ENCODE measurements at places on chromosomes 7 and 10.

- DNase-seq: no peak
Measured at GRCh38 chr7:17598846-17599245, 300.4 kb downstream of the AHR start.

DNA sequence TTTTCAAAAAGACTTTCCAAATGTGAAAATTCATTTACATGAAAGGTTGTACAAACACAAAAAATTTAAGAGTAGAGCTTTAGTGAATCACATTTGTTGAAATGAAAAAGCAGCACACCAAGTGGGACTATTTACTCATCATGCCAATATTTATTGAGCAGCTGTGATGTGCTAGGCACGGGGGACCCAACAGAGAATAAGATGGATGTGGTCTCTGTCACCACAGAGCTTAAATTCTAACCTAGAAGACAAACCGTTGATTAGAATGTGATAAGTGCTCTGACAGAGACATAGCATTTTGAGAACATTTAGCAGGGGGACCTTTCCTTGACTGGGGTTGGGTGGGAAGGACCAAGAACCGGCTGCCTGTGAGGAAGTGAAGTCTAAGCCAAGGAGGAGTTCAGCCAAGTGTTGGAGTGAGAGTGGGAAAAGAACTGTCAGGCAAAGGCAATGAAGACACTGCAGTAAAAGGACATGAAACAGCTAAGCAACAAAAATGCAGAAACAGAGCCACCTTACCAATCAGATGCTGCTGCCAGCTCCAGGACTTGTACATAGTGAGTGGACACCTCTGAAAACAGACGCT is 19.1 kb downstream of the ADAM12 start:
- DNase-seq: no peak

DNA sequence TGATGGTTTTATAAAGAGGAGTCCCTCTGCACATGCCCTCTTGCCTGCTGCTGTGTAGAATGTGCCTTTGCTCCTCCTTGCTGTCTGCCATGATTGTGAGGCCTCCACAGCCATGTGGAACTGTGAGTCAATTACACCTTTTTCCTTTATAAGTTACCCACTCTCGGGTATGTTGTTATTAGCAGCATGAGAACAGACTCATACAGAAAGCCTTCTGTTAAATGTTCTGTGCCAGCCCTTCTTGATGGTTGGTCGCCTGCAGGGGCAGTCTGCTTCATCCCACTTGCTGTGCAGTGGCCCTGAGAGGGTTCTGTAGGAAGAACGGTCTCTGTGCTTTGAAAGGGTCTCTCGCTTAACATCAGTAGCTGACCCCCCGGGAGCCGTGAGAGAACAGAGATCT is 248.9 kb upstream of the IGFBP3 start:
- DNase-seq: no peak

GRCh38 chr7:104883248-104883717 is 130.7 kb upstream of the KMT2E start:
- DNase-seq: no peak

DNA sequence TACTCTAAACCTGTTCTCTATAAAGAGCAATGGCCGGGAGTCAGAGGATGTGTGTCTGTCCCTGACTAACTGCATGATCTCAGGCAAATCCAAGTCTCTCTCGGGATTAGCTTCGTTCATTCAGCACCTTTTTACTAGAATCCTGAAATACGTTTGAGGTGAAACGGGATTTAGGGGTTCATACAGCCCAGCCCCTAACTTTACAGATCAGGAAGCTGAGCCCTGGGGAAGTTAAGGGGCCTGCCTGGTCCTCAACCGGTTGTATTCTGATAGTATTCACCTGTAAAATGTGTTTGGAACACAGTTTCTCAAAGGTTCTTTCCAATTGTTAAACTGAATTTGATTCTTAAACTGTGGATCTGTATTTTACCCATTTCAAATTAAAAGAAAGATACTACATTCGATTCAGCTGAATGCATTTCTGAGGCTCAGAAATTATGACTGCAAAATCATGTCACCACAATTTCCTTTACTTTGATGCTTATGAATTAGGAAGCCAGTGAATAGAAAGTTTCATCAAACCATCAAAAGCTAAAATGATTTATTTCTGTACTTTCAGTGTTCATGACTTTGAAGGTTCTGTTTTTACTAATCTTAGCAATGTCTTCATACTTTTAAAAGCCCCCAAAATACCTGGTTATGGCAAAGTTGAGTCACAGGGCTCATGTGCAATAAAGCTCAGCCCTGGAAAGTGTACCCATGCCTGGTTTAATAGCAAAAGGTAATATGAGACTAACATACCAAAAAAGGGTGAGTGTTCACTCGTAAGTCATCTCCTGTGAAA is 28.9 kb upstream of the EZH2 start:
- DNase-seq: no peak

DNA sequence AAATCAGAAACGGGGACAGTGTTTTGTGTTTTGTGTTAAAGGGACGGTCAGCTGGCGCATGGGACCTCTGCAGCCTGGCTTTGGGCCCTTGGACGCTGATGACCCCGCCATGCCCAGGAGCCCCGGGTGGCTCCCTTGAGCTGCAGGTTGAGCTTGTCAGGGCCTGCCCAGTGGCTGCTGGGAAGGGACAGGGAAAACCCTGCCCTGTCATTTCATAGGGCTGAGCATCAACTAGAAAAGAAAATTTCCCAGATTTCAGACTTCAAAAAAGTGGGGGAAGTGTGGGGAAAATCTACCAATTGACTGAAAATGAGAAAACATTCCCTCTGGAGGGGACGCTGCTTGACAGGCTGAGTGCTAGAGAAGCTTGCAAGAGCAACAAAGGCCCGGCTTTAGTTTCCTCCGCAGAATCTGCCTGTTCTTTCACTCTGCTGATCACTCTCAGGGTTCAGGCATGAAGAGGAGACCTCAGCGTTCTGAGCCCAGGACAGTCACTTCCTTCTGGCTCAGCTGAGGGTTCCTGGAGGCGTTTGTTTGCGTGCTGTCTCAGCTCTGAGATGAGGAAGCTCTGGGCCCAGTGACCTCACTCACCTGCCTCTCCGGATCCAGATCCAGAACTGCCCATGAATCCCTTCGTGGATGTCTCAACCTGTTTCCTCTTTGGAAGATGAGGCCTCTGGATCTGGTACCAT is 18.6 kb upstream of the DNAJB6 start:
- DNase-seq: no peak

DNA sequence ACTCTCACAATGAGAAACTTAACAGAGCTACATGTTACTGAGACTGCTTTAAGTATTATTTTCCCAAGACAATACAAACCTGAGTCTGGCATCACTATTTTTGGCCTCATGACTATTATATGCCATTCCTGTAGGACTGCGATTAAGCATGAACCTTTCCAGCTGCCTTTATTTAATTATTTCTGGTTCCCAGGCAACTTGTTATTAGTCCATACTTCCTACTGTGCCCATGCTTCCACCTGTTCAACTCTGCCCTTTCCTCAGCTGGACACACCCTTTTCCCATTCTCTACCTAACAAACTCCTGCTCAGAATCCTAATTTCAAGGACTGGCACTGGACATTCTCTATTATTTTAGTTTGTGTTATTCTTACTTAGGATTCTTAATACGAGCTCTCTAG is 8.1 kb upstream of the CROT start:
- DNase-seq: no peak

DNA sequence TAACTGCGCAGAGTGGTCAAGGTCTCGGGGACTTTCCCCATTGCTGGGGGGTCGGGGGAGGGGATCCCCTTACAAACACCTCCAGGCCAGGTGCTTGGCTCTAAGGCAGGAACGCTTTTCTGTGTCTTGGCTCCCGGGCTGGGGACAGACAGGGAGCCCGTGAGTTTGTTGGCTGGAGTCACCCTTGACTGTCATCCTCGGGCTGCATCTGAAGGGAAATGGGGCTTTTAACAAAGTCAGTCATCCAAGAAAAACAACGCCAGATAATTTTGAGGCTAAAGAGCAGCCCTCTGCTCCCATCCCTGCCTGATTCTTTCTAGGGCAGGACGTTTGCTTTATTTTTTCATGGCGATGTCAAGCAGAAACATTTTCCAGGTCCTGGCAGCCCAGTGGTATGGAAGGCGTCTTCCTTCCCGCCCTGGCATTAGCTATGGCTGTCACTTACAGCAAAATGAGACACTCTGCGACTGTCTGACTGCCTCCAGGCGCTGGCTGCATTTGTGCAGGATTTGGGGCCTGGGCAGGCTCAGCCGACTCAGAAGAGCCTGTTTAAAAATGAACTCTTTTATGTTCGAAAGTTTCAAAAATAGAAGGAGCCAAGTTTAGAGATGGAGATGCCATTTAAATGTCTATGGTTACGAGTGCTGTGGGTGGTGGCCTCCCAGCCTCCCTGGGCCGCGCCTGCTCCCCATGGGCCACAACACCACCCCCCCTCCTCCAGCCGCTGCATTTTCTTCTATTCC is 54.7 kb upstream of the TNS3 start:
- no peak for DNase-seq

DNA sequence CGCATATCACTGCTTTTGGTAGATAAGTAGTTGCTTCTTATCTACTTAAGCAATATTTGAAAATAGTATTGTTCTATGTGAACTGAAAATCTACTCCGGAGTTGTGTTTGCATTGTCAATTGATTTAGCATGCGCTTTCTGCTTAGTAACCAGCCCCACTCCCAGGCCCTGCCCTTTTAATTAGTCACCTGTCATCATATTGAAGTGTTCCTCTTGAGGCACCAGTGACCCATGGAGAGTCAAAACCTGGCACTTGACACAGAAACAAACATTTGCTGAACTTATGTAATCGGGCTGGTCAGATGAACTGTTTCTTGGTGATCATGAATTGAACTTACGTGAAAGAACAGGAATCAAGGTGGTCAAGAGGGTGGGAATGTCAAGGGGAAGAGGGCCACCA is 27.8 kb upstream of the CDHR3 start:
- no peak for DNase-seq

GRCh38 chr10:89314676-89315075 is 12.8 kb downstream of the IFIT2 start:
- DNase-seq: no peak

- DNase-seq: peak; percentile 40
Measured at GRCh38 chr10:127228195-127228787, 31.9 kb upstream of the INSYN2A start.

DNA sequence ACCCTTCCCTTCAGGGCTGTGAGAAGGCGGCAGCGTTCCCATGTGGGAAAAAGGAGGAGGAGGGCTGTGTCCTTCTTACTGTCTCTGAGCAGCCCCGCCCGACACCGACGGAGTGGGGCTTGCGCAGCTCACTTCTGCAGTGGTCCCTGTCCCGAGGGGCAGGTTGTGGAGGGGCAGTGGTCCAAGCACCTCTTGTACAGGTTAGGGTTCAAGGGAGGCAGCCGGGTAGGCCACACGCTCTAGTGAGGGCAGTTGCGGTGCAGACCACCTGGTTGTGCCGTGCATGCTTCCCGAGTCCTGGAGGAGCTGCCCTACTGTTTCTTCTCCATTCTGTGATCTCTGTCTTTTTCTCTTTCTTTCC is 32.8 kb downstream of the AGAP3 start:
- no peak for DNase-seq

DNA sequence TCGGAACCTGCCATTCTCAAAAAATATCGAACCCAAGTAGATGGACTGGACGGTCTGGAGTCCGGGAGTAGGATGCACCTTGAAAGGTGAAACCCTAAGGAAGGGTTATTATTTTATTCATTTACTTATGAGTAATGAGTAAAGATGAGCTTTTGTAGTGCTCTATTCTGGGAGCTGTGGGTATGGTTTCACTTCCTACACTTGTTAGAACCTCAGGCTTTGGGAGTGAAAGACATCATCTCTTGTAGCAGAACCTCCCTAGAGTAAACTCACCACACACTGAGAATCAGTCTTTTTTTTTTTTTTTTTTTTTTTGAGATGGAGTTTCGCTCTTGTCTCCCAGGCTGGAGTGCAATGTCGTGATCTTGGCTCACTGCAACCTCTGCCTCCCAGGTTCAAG is 389.4 kb upstream of the AUTS2 start:
- DNase-seq: no peak

DNA sequence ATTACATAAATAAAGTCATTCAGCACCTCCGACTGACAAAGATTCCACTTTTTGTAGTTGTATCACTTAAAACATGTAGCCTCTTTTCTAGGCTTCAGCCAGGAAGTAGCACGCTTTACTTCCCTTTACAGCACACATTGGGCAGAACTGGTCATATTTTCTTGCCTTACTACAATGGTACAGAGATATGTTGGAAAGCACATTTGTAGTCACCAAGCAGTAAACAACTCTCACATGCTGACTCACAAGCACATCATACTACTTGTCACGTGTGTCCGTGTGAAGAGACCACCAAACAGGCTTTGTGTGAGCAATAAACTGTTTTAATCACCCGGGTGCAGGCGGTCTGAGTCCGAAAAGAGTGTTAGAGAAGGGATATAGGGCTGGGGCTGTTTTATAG is 1071.8 kb downstream of the DNAJB9 start:
- DNase-seq: no peak

DNA sequence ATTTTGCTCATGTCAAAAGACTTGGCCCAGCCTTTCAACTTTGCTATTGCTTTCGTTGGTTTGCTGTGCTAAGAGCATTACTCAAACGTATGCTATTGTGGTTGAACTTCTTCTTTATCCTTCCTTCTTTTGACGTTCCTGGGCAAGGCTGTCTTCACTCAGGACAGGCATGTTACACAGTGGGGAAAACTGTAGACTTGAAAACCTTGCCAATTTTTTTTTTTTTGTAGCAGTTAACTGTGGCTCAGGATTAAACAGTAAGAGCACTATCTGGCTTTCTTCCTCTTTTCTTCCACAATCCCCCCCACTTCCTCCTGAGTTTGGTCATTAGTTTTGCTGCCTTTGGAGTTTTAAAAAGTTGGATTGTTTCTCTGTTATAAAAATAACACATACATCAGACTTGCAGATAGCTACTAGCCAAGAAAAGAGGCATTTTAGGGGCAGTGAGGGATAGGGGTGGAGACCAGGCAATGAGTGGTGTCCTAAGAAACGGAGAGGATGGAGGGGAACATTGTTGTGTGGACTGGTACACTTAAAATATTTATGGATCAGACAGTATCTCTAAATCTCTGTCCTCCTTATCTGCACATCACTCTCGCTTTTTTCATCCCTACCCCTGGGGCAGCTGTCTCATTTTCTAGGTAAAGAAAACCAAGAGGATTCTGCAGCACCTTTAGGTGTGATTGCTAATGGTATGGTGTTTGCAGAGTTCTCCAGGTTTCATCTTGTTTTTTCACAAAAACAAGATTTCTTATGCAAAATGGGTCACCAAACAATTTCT is 181.7 kb downstream of the LRMDA start:
- DNase-seq: no peak

GRCh38 chr10:88237896-88238614 is 345.1 kb downstream of the RNLS start:
- DNase-seq: peak; percentile 25

- peak; percentile 29 for DNase-seq
Measured at GRCh38 chr10:102615361-102615760, 28.9 kb upstream of the TRIM8 start.

DNA sequence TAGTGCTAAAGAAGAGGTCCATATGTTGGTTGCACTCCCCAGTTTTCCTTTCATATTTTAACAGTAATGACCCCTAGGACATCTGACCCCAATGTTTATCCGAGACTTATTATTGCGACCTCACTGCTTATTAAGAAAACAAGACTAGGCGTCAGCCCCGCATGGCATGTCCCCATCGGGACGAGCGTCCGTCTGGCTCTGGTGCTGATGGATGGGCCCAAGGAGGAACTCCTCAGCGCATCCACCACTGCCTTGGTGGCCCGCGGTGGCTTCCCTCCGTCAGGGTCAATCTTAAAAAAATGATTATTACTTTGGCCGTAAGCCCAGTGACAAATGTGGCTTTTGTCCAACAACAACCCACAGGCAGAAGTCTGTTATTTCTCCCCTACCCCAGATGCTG is 40.1 kb upstream of the CXCL12 start:
- no peak for DNase-seq

Measured in fibroblast of villous mesenchyme (primary cell).